ENCODE measurements at places on chromosomes 6 and 20.

DNA sequence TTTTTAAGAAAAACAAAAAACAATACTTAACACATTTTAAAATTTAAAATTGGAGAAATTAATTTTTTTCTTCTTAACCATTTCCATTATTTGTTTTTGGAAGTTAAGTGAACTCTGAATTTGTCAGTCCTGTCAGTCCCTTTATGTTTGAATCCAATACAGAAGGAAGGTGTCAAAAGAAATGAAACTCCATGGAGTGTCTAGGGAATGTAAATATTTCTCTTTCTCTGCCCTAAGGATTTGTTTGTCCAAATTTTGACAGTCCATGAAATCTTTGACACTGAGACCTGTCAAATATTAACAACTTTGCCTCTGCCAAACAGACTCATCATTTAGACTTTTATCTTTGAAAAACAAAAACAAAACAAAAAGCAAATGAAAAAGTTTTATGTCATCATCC, 166.4 kb downstream of the EPHA7 start:
- no peak for DNase-seq

DNA sequence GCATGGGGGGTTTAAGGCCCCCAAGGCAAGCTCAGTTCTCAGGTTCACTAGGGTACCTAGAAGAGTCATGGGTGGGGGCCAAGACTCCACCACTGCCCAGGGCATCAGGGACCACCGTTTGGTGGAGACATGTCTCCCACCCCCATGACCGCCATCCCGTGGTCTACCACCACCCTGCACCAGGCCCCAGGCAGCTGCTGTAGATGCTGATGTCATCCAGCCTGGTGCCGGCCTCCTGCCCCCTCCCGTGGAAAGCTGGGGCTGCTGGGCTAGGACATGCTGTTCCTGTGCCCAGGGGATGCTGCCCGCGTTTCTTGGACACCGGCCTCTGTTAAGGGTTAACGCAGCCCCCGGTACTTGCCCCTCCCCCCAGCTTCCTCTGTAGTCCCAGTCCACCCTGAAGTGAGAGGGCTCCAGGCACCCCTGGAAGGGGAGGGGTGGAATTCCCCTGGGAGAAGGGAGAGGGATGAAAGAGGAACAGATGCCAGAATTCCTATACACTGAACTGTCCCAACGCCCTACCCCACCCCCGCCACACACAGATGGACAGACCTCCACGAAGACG, 587 bp downstream of the IP6K3 start:
- DNase-seq, result peak; percentile 24

DNA sequence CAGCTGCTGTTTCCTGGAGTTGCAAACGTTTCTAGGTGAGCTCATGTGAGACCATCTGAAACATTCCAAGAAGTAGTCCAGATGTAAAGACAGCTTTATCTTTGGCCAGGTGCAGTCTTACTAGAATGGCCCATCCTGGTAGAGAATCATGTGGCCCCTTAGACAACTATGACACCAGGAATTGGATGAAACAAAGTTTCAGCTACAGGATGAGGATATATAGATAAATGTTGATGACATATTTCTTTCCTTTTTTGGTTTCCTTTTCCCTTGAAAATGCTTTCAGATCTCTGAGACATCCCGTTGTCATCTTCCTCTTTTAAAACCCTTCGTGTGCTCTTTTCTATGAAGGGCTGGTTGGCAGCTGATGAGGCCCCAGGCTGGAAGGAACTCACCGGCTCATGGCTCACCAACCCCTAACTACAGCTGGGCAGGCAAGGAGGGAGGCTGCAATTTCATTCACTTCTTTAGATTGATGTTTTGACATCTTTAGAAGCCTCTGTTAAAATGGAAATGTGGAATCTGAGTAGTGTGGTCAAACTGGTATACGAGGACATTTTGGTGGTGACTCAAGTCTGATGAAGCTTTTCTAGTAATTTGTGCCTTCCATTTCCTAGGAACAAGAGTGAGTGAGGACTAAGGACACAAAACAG, 167.9 kb upstream of the TNFAIP3 start:
- peak; percentile 60 for DNase-seq

DNA sequence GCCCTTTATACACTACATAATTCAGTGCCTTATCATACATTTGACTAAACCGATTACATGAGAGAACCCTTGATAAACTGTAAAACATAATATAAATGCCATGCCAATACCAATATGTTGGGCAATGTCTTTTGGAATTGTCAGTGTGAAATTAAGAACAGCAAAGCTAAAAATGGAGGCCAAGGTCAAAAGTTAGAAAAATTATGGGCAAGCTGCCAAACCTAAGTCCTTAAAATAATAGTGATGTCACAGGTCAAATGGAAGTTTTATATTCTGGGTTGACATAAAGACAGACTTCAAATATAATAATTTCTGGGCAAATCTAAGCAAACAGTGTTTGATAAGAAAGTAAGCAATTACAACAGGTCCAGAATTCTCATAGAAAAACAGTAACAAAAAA, 696.7 kb downstream of the RNF144B start:
- DNase-seq, result no peak

DNA sequence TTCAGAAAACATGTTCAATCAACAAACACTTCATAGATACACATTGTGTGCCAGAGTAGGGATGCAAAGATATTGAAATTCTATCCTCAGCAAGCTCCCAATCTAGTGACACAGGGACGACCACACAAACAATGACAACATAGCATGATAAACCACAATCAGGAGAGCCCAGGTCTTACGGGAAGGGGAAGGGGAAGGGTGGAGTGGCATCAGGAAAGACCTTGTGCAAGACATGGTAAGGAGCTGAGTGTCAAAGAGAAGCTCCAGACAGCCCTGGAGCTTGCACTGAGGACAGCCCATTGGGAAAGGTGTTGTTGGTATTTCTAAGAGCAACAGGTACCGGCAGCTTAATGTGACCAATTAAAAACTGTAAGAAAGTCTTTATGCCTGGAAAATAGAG, 103.6 kb downstream of the PDE7B start:
- DNase-seq, result no peak

- DNase-seq, result no peak
These were observed 571.0 kb upstream of the NOX3 start for GRCh38 chr6:156026486-156027247.

- no peak for DNase-seq
These were observed 277.0 kb downstream of the PREX1 start for GRCh38 chr20:48550814-48551213.

DNA sequence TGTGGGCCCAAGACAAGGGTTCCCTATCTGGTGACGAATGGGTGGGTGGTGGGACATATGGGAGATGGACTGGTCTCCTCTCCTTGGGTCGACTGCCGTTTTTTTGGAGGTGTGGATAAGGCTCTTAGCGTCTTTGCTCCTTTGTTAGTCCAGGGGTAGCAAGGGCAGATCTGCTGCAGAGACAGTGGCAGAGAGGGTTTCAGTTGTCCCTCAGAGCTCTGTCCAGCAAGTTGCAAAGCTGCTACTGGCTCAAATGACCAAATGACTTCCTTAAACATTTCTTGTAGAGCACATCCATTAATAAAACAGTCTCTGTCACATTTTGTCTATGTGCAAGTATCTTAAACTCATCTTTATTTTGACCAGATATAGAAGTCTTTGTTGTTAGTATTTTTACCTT, 508.0 kb upstream of the ADGRB3 start:
- DNase-seq, result no peak

DNA sequence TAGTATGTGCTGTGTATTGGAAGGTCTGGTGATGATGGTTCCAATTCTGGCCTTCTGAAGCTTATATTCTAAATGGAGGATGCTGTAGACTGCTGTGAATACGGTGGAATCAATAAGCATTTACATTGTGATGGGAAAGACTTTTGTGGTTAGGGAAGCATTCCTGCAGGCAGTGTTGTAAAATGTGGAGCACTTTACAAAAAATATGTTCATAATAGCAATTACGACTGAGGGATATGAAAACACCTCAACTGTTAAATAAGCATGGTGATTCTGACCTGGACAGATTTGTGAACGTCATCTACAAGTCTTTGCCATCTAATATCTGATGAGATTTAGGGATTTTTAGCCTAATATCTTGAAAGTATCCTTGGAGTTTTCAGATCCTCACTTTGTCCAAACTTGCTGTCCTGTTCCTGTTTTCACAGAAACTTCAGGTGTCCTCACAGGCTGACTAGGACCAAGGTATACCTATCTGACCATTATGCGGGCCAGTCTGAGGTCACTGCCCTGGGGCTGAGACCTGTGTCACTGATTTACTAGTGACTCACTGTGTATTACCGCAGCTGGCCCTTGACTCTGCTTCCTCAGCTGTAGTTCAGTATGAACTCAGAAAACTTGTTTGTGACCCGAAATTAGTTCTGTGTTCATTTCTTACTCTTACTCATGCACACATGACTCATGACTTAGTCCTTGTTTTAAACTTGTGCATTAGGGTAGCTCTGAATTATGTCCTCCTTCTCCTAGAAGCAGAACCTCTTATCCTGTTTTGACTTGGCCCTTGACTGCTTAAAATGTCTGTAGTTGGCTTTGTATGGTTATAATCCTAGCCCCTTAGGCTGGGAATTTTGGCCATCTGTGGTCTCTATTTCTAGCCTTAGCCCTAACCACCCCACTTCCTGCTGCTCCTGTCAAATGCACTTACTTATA, 343.0 kb downstream of the CDKAL1 start:
- peak; percentile 92 for DNase-seq

DNA sequence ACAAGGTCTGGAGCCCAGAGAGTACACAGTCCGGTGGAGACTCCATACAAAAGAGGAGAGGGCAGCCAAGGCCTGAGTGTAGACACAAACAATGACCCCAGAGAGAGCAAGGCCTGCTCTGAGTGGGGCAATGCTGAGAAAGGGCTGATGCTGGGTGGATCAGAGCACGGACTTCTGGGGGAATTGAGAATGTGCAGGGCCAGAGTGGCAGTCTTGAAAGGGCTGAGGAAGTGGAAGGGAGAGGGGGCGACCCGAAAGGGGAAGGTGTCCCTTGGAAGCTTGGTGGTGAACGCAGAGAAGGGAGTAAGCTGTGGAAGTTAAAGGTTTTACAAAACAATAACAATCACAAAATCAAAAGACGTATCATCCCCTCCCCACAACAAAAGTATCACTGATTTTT, 12.0 kb upstream of the GRM4 start:
- no peak for DNase-seq

DNA sequence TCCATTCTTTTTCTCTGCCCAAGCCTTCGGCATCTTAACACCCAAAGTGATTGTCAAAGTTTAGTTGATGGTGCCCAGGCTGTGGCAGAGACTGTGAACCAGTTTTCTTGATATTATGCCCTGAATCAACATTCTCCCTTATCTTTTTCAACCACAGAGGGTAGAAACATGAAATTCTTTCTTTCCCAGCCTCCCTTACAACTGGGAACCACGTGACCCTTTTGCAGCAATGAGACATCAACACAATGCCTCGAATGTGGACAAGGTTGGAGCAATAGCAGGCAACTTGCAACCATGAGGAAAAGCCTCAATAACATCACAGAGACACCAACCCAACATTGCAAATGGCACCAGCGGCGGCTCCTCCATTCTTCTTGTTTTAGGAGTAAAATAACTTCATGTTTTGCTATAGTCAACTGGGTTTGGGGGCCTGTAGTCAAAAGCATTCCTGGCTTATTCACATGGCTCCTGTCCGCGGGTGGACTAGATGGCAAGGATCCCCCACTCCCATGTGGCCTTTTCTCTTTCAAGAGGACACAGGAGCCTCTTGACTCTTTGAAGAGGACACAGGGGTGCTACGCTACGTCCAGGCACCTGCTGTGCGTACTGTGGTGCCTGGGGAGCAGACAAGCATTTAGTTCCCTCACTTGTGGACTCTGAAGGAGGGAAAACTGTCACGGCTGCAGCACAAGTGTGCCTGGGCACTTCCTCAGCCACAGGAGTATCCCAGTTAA, 90.5 kb downstream of the NOL4L start:
- DNase-seq, result no peak

- DNase-seq, result no peak
These were observed 1.5 kb upstream of the ASF1A start for GRCh38 chr6:118892355-118892991.

DNA sequence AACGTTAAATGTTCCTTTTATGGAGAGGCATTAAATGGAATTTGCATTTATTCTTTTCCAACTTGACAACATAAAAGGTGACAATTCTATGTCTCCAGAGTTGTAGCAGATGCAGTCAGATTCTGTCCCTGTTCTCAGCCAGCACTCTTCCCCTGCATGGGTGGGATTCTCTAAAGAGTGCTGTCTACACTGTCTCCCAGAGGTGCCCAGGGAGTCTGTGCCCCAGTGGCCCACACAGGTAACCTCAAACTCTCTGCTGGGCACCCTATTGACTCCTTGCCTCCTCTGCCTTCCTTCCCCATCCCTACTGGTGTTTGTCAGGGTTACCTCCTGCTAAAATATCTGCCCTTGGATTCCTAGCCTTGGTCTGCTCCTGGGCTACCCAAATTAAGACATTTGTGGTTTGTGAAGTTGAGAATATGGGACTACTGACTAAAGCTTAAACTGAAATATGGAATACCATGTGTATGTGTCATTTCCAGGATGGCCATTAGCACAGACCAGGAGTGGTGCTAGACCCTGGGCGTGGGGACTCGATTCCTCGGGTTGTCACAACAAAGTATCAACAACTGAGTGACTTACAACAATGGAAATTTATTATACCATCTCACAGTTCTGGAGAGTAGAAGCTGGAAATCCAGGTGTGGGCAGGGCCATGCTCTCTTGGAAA, 284.7 kb downstream of the CDH26 start:
- peak; percentile 93 for DNase-seq

- peak; percentile 46 for DNase-seq
These were observed 8.7 kb downstream of the ZNF335 start for GRCh38 chr20:45963059-45964005.
